ENCODE measurements at places on chromosomes 7 and 10.
A peak's percentile ranks its signal among the peaks of the same experiment; 100 is the strongest.

- no peak for DNase-seq
Observed at GRCh38 chr10:101000127-101000914, 713 bp downstream of the LZTS2 start.

- no peak for DNase-seq
Observed at GRCh38 chr7:110590415-110590814, 500.5 kb upstream of the LRRN3 start.

DNA sequence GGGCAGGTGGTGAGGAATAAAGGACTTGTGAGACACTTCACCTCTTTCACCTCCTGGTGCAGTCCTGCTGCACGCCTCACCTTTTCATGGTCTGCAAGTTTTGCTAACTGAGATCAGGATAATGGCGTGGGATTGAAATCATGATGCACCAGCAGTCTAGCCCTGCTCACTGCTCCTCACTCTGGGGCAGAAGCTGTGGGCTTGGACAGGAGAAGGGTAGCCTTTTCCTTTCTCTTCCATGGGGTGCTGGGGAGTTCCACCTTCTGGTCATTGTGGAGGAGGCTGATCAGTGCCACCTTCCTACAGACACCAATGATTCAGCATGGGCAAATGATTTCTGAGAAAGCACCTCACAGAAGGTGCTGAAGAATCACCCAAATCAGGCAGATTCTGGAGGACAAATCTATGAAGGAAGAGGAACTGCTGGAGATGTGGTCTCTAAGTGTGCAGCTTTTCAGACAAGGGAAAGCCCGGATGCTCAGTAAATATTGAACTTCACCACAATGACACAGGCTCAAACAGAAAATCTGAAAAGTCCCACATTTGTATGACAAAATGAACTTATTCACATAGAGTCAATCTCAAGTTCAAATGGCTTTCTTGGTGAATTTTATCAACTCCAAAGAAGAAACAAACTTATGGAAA lies 19.7 kb downstream of the MBL2 start:
- no peak for DNase-seq

- no peak for DNase-seq
Observed at GRCh38 chr7:81268551-81268950, 349.7 kb upstream of the SEMA3C start.

- DNase-seq, result no peak
Observed at GRCh38 chr10:33666686-33667480, 332.4 kb upstream of the NRP1 start.

DNA sequence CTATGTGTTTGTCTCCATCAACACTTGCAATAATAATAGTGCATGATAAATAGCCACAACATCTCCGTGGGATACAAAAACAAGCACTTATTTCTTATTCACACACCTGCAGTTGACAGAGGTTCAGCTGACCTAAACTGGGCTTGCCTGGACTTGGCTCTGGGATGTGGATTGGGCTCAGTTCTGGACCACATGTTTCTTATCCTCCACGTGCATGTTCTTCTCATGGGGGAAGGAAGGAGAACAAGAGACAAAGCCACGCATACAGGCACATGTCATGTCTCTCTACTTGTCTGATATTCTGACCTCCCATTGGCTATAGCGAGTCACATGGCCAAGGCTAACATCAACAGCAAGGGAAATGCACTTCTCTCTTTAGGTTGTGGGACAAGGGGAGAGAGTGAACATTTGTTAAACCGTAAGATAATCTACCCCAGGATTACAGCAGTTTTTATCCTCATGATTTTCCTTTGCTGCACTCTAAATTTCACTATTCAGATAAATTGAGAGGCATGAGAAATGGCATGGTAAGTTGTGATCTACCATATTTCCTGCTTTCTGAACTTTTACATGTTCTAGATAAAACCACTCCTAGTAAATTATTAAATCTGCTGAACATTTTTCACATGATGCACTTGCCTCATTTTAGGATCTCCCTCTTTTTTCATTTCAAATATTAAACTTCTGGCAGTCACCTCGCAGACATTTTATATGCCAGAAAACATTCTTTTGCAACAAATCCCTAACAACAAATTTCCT lies 33.7 kb downstream of the CFAP58 start:
- no peak for DNase-seq

DNA sequence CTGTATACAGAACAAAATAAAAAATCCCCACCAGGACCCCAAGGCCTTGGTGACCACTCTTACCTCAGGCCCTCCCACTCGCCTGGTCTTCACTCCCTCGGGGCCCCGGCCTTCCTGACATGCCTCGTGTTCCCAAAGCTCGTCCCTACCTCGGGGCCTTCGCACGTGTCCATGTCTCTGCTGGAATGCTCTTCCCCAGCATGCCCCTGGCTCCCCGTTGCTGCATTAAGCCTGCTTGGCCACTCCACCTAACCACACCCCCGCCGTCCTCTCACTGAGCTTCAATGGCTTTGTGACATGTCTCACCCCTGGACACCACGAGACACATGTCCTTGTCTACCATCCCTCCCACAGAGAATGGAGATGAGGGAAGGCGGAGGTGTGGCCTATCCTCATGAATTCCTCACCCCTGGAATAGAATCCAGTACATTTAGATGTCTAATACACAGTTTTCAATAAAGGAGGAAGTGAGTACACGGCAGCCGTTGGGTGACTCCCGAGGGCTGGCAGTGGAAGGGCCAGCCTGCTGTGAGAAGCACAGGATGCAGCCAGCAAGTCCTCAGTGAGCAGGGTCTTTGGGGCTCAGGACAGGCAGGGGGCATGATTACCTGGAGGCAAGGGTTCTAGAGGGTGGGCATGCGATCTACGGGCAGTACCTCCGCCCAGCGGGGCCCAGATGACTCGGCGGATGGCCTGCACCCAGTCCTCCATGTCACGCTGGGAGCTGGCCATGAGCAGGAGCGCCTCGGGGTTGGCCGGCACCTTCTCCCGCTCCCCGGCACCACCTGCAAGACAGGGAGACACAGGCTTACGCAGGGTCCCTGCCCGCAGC lies 125.7 kb downstream of the ARHGAP22 start:
- no peak for DNase-seq

GRCh38 chr7:95421000-95421846 lies 13.6 kb downstream of the PON2 start:
- no peak for DNase-seq

GRCh38 chr10:102457591-102458150 lies 6.3 kb upstream of the C10orf95 start:
- DNase-seq, result no peak

- DNase-seq, result no peak
Observed at GRCh38 chr10:4059471-4060138, 274.6 kb upstream of the KLF6 start.

- no peak for DNase-seq
Observed at GRCh38 chr10:28587970-28588290, 55.0 kb downstream of the WAC start.

DNA sequence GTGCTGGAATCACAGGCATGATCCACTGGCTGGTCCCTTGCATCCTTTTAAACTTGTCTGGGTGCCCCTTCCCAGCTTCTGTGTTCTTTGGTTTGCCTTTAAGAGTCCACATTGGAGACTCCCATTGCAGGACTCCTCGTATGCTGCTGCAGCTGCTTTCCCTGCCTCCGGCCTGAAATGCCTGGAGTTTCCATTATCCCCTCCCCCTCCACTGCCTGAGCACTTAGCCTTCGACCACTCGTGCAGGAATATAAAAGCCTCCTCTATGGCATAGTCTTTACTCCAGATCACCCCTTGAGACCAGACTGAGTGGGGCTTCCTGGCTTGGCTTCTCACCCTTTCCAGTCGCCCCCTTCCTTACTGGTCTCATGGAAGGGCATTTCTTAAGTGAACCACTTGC lies 80.2 kb downstream of the RHOBTB1 start:
- DNase-seq, result no peak

- DNase-seq, result no peak
Observed at GRCh38 chr7:45939574-45939973, 18.5 kb upstream of the IGFBP3 start.

GRCh38 chr10:60135020-60135419 lies 228.7 kb upstream of the CCDC6 start:
- no peak for DNase-seq

GRCh38 chr10:21173802-21174714 lies 276.9 kb upstream of the NEBL start:
- DNase-seq, result peak; percentile 33

- no peak for DNase-seq
Observed at GRCh38 chr10:126904516-126904817, 761 bp upstream of the DOCK1 start.

DNA sequence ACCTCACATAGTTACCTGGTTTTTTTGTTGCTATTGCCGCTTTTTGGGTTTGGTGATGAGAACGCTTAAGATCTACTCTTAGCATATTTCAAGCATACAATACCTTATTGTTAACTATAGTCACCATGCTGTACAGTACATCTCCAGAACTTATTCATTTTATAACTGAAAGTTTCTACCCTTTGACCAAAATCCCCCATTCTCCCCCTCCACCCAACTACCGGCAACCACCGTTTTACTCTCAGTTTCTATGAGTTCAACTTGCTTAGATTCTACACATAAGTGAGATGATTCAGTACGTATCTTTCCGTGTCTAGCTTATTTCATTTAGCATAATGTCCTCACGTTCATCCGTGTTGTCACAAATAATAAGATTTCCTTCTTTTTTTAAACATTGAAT lies 86.7 kb upstream of the IL6 start:
- DNase-seq, result no peak

DNA sequence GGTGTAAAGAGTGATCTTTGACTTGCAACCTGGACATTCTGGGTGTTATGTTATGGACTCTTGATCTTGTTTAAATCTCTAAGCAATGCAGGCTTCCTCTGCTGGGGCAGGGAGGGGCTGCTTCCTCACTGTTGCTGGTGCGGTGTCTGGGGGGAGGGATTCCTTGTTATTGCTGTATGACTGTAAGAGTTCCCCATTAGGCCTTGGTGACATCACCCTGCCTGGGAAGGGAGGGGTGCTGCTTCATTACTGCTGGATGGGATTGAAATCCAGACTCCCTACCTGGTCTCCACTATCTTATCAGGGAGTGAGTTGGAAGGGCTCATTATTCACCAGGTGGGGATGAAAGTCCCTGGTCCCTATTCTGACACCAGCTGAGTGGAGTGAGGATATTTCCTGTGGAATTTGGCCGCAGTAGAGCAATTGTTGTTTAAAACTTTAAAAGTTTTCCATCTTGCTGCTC lies 8.8 kb downstream of the OGDH start:
- no peak for DNase-seq

DNA sequence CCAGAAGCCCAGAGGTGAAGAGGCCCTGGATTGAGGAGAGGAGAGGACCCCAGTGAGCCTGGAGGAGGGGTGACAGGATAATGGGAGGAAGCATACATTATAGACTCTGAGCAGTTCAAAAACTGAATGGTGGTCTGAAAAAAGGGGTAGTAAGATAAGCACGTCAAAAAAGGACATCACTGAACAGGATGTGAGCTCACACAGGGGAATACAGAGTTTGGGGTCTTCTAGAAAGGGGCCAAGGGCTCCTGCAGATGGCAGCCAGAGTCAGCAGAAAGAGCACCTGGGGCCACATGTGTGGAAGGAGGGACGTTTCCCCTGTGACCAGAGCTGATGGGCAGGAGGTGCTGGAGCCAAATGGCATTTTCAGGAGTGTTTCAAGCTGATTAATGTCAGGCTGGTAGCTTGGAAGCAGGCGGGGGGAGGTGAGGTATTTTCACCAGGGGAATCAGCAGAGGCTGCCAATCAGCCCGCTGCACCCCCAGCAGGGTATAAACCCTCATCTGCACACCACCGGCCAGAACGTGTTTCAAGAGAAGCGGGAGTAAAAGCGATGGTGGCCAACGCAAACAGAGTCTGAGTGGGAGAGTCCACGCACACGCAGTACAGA lies 85.8 kb downstream of the TNS3 start:
- DNase-seq, result no peak

GRCh38 chr7:40471891-40472290 lies 337.1 kb downstream of the SUGCT start:
- DNase-seq, result no peak

- DNase-seq, result no peak
Observed at GRCh38 chr10:123069246-123069986, 60.6 kb downstream of the ACADSB start.

GRCh38 chr10:113820507-113820906 lies 33.4 kb downstream of the DCLRE1A start:
- peak; percentile 23 for DNase-seq
